Stimulated activated CD4-positive, alpha-beta T cell treated with anti-CD3 and anti-CD28 coated beads, Interleukin-2, amount 100 ng/mL, for 4 hours (primary cell): ENCODE measurements at places on chromosomes 12 and 14.

- no peak for DNase-seq
Measured at GRCh38 chr14:64945431-64946178, 3.1 kb upstream of the GPX2 start.

GRCh38 chr14:33840797-33841196 is 110.1 kb downstream of the EGLN3 start:
- DNase-seq: no peak

DNA sequence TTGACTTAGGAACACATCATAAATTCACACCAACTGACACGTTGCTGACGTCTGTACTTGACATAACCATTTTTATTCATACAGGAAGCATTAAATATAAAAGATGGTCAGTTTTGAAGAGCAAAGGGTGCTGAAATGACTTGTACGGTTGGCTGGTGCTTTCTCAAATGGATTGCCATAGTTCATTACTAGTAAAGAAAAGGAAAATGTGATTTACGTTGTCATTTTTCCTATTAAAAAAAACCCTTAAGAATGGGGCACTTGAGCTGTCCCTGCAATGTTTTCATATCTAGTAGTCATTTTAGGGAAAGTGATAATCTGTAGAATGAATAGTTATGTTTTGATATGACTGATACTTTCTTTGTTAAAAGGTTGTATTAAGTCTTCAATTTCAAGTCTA is 22.5 kb upstream of the MANSC4 start:
- no peak for DNase-seq

DNA sequence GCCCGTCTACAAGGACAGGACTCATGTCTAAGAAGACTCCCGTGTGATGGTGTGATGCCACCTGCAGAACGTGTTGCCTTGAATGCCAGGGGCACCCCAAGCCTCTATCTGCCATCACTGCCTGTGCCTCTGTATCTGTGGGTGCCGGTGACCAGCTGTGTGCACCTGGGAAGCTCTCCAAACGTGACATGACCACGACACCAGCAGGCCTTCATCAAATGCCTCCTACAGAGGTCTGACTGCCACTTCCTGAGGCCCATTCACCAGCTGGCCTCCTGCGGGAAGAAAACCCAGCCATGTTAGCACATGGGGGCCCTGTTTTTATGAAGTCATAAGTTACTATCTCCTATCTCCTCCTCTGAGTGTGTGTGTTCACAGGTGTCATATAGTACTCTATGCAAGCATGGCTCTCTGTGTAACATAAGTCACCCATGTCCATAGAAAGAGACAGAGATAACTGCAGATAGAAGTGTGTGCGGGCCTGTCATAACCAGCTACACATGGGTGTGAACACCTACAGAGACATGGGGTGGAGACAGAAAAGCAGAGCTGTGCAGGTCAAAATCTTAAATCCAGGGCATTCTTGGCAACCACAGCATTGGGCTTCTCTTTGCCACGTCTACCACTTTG is 18.3 kb upstream of the SERPINA4 start:
- DNase-seq: no peak

DNA sequence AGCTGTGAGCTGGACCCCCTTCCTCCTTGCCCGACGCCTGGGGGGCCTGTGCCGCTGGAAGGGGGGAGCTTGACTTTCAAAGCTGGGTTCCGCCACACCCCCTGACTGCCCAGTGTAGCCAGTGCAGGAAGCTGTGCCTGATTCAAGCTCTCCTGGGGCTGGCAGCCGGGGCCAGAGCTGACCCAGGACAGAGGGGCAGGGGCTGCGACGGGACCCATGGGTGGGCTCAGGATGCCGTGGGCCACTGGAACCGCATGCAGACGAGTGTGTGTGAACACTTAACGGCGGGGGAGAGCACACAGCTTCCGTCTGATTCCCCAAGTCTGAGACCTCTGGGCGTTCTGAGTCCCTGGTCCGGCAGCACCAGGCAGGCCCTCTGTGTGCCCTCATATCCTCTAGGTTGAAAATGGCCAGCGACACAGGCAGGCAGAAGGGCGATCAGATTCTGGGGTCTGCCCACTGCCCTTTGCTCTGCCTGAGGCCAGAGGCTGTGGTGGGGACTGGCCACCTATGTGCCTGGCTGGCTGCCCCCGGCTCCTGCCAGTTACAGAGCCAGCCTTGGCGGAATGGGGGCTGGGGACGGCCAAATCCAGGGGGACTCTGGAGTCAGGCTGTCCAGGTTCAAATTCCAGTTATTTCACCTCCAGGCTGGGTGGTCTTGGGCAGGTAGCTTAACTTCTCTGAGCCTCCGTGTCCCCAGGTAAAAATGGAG is 54.0 kb downstream of the CYP46A1 start:
- DNase-seq: no peak

GRCh38 chr14:100054316-100055075 is 10.7 kb upstream of the EVL start:
- no peak for DNase-seq
